ENCODE measurements at places on chromosomes 12 and 14.

- DNase-seq, result no peak
Observed at GRCh38 chr12:76029982-76030340, 1.6 kb downstream of the PHLDA1 start.

DNA sequence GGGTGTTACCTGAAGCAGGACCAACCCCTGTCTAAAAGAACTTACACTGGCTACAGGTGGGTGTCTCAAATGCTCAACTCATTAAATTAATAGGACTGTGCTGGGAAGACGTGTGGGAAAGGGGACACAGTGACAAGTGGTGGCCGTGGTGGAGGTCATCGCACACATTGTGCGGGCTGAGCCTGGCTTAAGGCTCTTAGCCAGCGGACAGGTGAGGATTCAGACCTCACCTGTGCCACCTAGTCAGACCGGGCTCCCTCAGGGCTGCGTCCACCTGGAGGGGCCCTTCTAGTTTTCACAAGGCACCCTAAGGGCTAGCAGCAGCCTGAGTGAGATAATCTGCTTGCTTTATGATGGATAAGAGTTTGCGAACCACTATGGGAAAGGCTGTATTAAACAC is 125.2 kb upstream of the FKBP4 start:
- peak; percentile 18 for DNase-seq

DNA sequence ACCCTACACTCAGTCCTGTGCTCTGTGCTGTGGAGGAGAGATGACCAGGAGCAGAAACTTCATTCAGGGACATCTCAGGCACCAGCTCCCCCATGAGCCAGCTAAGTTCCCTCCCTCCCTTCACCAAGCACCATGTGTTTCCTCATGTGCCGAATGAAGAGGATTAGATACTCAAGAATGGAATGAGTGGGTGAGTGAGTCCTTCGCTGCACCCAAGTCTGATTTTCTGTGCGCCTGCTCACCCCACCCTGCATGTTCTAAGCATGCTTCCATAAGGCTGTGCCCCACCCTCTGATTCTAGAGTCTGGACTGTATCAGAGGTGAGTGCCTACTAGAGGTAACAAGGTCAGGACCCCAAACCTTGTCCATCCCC is 12.1 kb downstream of the SERPINA5 start:
- no peak for DNase-seq

DNA sequence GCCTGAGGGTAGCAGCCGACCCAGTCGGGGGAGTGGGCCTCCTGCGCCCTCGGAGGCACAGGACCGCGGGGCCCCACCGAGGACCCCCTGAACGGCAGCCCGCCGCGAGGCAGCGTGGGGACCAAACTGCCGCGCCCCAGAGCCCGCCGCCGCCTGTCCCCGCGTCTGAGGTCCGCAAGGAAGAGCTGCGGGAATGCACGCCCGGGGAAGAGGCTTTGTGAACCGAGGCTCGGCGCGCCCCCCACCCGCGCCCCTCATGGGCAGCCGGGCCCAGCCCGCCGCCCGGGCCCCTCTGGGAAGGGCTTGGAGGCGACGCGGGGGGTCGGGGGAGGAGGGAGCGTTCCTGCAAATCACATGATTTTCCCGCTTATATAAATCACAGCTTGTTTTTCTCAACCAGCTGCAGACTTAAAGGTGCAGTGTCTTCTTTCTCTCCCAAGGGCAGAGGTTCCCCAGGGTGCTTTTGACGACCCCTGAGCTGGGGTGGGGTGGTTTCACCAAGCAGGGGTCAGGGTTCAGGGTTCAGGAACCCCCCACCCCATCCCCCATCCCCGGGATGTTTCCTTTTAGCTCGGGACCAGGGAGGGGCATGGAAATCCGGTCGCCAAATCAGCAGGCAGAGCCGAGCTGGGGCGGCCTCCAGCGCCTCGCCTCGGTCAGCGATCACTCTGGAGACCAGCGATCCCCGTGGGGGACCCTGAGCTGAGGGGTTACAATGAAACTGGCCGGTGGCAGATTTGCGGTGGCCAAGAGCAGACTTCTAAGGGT is 44.7 kb upstream of the ATP23 start:
- DNase-seq, result no peak

DNA sequence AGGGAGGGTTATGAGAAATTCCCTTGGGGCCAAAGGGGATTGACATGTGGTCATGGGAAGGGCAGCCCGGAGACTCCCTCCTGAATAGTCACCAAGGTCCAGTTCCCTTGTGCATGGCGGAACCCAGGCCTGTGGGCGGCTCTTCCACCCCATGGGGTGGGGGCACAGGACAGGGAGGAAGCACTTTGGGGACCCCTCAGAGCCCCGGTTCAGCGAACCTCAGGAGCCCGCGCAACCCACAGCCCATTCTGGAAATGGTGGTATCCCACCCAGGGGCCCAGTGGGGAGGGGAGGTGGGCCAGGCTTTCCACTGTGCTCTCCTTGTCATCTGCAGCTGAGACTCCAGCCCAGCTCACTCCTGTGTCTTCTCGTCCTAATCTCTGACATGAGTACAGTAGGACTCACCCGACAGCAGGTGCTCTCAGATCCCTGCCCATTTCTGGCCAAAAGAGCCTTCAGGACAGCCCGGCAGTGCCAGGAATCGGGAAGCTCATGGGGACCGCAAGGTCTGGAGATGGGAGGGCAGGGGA is 255.2 kb upstream of the SFSWAP start:
- DNase-seq, result no peak

- no peak for DNase-seq
Observed at GRCh38 chr14:23895053-23895419, 58.5 kb upstream of the DHRS4 start.

- no peak for DNase-seq
Observed at GRCh38 chr12:87806310-87806709, 222.9 kb downstream of the C12orf50 start.

- no peak for DNase-seq
Observed at GRCh38 chr12:113649256-113649830, 177.7 kb upstream of the LHX5 start.

- DNase-seq, result no peak
Observed at GRCh38 chr12:104385510-104385909, 71.2 kb upstream of the CHST11 start.

DNA sequence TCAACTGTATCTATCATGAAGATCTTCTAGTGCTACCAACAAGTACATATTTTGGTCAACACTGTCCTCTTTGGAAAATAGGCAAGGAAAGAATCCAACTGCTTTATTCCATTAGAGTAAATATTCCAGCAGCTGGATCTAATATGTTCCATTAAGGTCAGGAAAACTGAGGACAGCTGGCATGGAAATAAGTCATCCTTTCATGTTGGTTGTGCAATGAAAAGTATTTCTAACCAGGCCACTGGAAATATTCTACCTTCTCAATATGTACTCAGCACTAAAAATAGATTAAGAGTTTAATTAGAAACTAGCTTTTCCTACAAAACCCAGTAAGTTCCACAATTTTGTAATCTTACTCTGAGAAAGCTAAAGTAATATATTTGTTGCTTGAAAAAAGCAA is 19.6 kb downstream of the HIGD1C start:
- DNase-seq, result no peak

DNA sequence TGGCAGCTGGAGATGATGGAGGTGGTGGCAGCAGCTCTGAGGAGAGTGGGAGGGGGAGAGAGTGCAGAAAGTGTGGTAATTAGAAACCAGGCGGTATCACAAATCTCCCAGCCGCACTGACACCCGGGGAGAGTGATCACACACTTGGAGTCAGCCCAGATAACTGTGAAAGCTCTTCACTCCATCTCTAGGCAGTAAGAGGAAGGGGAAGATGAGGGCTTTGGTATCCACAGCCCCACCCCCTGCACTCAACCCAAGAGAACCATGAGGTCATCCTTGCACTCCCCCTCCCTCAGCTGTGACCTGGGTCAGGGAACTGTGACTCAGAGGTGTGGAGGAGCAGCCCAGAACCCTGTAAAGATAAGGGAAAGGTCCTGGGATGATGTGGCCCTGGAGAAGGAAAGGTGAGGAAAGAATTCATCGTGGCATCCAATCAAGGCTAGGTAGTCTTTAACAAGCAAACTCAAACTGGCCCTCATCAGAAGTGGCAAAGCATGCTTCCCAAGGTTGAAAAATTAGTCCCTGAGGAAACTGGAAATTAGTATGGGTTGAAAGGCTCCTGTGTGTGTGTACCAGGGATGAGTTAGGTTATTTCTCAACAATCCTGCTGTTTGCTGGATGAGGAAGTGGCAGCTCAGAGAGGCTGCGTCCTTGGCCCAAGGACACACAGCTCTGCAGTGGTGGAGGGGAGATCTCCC is 111.0 kb upstream of the LHX5 start:
- no peak for DNase-seq

- no peak for DNase-seq
Observed at GRCh38 chr12:102172436-102172835, 25.2 kb downstream of the PMCH start.

DNA sequence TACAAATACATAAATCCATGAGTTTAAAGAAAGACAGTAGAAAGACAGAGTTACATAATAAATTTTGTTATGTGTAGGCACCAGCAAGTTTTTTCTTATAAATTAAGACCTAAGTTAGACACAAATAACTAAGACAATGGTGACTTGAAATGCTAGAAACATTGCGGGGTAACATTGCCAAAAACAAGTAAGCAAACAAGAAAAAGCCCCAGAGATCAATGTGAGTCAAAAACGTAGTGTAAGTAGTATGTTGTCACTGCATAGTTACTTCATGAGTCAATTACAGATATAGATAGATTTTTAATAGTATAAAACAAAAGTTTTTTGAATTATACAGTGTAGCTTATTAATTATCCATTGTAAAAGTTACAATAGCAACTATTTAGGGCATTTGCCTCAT is 83.4 kb downstream of the CNTN1 start:
- DNase-seq, result no peak

DNA sequence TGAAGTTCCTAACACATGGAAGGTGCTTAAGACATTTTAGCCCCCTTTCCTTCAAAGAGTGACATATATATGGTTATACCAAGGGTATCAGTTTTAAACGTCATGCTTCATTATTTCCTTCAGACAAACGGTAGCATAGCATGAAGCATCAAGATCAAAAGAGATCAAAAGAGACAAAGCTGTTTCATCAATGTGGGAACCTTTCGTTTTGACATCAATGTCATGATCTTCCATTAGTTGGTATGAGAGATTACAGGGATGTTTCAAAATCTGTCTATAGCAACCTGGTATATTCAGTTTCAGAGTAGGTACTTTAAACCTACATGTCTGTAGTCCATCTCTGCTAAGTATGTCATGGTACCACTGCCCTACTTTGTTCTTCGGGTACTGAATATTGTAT is 28.3 kb downstream of the PUS7L start:
- DNase-seq, result no peak

- no peak for DNase-seq
Observed at GRCh38 chr14:54935958-54936357, 33.3 kb upstream of the GCH1 start.

- no peak for DNase-seq
Observed at GRCh38 chr14:61536661-61537562, 158.4 kb upstream of the HIF1A start.

Measured in omental fat pad (tissue), 4 donors.